ENCODE measurements at places on chromosomes 13 and 19.

DNA sequence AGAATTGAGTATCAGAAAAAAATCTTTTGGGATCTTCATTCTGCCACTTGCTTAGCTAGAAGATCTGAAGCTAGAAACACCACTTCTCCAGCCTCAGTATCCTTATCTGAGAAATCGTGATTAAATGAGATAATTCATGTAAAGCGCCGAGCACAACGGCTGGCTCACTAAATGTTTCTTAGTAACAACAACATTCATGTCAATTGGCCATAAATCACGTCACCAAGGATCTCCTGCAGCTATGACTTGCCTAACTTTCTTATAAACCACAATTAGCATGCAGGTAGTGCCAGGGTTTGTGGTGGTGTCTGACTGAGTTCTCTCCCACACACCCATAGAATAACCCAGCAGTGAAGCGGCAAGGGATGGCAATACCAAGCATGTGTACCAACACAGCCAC lies 501.3 kb downstream of the EFNB2 start:
- no peak for DNase-seq

- no peak for DNase-seq
Observed at GRCh38 chr13:35733827-35734226, 257.3 kb upstream of the MAB21L1 start.

DNA sequence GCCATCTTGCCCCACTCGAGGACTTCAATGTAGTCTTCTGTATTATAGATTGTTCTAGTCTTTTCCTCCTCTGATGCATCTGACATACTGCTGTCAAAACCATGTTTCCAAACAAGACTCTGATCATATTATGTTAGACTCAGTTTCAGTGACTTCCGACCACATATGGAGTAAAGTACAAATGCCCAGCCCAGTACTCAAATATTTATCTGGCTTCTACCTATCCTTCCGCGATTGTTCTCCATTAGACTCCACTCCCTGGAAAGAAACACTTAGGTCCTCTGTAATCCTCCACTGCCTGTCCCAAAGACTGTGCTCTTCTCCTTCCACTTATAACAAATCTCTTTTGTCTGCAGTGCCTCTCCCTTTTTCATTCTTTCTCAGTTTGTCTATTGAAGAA lies 439.5 kb downstream of the EFNB2 start:
- DNase-seq = no peak

GRCh38 chr19:2344381-2344870 lies 15.6 kb upstream of the TMPRSS9 start:
- DNase-seq = no peak

DNA sequence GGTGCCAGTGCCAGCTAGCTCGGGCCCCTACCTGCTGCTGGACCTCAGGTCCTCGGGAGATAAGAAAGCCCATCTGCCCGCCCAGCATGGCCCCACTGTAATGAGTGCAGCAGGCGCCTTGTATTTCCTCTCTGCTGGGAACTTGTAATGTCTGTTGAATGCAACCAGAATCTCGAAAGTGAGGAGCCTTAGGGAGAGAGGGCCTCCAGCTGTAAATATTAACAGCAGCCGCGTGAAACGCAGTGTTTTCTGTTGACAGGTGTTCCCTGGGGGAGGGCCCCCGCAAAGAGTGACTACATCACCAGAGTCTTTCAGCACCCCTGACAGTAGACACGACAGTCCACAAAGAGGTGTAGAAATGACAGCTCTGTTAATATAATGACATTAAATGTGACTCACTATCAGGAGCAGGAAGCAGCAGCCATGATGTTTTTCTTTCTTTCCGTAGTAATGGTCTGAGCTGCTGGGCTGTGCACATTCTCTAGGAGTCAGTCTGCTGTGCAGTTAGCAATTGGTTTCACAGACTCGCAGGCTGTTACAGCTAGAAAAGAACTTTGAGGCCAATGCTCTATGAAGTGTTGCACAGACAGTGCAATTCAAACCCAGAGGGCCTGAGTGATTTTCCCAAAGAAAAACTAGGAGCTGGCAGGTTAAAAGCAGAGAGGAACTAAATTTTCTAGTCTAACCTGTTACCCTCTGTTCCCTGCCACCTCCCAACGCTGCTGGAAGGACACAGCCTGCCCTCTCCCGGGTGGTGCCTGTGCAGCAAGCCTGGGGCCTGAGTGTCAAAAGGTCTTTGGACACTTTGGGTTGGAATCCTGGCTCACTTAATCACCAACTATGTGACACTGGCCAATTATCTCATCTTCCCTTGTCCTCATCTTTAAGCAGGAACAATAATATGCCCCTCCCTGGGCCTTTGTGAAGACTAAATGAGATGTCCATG lies 58.6 kb upstream of the WASF3 start:
- no peak for DNase-seq

- DNase-seq = no peak
Observed at GRCh38 chr13:98370806-98371515, 193.9 kb upstream of the RNF113B start.

DNA sequence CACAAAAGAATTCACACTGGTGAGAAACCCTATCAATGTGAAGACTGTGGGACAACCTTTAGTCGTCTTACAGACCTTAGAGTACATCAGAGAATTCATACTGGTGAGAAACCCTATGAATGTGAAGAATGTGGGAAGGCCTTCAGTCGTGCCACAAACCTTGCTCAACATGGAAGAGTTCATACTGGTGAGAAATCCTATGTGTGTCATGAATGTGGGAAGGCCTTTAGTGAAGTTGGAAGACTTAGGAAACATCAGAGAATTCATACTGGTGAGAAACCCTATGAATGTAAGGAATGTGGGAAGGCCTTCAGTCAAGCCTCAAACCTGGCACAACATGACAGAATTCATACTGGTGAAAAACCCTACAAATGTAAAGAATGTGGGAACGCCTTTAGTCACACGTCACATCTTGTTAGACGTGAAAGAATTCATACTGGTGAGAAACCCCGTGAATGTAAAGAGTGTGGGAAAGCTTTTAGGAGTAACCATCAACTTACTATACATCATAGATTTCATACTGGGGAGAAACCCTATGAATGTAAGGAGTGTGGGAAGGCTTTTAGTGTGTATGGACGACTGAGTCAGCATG lies 24.0 kb upstream of the ZNF573 start:
- no peak for DNase-seq

DNA sequence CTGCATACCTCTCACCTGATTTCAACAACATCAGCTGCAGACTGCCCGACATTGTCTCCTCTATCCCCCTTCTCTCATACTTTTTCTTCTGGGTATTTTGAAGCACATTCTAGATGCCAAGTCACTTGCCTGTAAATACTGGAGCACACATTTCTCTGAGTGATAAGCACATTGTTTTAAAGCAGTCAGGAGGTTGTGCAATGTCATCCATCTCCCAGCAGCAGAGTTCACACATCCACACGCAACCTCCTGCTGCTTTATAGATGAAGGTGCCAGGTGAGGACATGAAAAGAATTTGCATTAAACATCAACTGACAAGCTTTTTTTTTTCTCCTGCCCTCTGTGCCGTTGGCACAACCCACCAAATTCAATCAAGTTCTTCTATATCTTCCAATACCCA lies 5.5 kb downstream of the UPK1A start:
- DNase-seq = no peak

DNA sequence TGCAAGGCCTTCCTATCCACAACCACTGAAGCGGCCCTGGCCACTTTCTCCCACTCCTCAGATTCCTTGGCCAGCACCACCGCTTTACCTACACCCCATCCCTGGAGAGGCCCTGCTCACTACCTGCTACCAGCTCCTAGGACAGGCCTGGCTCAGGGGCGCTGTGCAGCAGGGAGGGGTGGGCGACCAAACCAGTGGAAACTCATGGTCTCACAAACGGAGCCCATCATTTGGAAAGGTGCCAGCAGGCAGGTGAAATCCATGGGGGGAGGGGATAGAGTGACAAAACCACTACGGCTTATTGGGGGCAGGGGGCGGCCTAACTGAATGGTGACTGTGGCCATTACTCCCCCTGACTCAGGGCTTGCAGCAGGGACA lies 27.6 kb downstream of the C19orf47 start:
- DNase-seq = no peak

DNA sequence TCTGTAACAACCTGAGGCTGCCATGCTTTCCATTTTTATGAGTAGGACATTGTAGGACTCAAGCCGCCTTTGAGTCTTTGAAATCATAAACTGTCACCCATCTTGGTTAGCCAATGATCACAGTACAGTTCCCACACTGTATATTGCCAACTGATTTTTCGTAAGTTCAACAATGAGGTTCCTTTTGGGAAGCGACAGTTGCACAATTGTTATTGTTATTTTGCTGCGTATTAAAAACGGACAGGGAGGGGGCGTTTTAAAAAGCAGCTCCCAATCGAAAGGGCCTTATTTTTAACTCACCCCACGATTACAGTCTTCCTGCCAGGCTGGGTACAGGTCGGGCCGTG lies 601 bp downstream of the SLC46A3 start:
- DNase-seq = no peak

- DNase-seq = no peak
Observed at GRCh38 chr13:44817131-44817671, 172.1 kb downstream of the NUFIP1 start.

- no peak for DNase-seq
Observed at GRCh38 chr13:94705081-94706030, 7.0 kb downstream of the SOX21 start.

DNA sequence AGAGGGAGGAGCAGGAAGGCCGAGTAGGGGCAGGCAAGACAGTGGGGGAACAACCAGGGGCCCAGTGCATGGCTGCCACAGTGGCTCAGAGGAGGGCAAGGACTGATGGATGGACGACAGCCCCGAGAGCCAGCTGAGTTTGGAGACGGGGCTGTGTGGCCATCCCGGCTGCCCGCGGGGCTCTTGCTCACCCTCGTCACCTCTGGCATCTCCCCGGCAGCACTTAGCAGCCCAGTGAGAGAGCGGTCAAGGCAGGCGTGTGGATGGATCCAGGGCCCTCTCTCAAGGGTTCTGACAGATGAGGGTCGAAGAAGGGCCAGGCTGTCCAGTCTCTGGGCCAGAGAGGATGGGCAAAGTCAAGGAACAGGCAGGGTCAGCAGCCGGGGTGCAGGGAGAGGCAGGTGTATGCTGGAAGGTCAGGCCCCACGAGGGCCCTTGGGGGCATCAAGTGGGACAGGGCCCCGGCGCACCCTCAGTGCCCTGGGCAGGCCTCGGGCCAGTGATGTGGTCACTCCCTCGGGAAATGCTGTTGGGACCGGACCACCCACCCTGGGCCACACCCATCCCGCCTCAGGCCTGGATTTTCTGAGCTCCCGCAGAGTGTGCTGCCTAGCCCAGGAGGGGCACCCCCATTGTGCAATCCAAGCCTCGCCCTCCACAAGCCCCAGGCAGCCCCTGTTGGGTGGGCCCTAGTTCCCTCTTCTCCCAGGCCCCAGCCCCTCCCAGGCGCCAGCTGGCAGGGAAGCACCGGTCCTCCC lies 56.4 kb upstream of the TPM4 start:
- no peak for DNase-seq

- no peak for DNase-seq
Observed at GRCh38 chr19:45182758-45183157, 4.2 kb downstream of the BLOC1S3 start.

- no peak for DNase-seq
Observed at GRCh38 chr13:103168901-103169508, 102.8 kb upstream of the SLC10A2 start.

GRCh38 chr13:36736119-36736726 lies 62.4 kb downstream of the SERTM1 start:
- no peak for DNase-seq

GRCh38 chr19:5130371-5131030 lies 161.6 kb downstream of the KDM4B start:
- DNase-seq = no peak

DNA sequence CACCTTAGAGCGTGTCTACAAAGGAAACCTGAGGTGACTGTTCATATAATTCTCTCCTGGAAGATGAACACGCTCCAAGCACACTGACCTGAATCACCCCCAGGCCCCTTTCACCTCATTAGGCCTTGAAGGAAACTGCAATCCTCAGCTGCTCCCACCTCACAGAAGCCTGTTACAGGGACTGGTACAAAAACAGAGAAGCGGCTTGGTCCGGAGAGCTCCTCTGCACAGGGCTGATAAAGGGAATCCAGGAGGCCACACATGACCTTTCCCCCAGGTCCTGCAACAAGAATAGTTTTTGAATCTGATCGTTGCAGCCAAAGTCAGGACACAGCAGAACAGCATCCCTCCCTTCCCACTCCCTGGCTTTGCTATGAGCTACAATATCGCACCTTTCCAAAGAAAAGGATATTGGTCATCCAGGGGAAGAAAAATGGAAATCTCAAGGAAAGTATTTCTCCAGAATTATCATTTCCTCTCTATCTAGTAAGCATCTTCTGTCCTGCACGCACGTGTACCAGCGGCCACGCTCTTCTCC lies 666.7 kb downstream of the UQCRFS1 start:
- DNase-seq = no peak

DNA sequence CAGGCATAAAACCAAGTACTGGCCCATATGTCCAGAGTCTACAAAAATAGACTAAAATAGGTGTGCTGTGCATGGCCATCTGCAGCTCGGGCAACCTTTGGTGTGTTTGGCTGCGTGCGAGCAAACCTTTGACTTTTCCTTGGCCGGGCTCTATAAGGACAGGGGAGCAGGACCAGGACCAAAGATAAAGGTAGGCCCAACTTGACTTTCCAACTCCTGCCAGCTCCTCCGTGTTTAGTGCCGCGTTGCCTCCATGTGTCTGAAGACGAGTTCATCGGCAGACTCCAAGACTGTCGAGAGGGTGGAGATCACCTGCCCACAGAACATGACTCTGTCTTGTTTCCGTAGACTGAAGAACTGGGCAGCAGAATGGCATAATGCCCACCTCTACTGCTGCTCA lies 375.5 kb downstream of the IRS2 start:
- DNase-seq = no peak

DNA sequence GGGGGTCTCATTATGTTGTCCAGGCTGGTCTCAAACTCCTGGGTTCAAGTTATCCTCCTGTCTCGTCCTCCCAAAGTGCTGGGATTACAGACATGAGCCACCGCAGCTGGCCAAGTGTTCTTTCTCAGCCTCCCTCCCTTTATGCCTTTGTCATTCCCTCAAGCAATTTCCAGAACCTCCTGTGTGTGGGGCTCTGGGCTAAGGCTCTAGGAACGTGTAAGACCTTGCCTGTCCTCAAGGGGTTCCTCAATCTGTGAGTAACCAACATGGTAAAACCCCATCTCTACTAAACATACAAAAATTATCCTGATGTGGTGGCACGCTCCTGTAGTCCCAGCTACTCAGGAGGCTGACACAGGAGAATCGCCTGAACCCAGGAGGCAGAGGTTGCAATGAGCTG lies 15.5 kb upstream of the SPACA4 start:
- no peak for DNase-seq

- no peak for DNase-seq
Observed at GRCh38 chr19:13872339-13872694, 4.6 kb upstream of the NANOS3 start.

GRCh38 chr13:106172176-106172905 lies 363.1 kb downstream of the EFNB2 start:
- DNase-seq = no peak

DNA sequence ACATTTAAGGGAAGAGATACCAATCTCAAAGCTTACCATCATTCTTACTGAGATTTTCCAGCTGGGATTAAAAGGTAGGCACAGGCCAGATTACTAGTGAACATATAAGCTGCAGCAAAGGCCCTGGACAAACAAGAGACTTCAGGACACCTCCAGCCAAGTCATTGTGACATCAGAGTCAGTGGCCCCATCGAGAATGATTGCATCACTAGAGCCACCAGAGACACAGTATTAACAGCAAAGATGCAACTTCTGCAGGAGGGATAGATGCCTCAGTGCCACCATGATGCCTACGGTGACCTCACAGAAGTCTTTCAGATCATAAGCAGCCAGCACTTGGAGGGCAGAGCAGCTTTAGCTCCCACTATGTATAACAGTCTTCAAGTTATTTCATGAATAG lies 8.6 kb downstream of the RUBCNL start:
- DNase-seq = no peak
